Daoy (cell line): ENCODE measurements at places on chromosomes 12 and 14. TPM values are rescaled to one million over a fixed set of nuclear protein-coding genes. Genes with fewer than 3 reads are reported as not detected.

SRRM4 gene
- 0.03 TPM in 1 of 2 replicates, not detected in the other for total RNA-seq

ATN1 gene
- total RNA-seq, result 3.3 and 5.4 TPM in 2 replicates

TMEM253 gene
- not detected in 2 replicates for total RNA-seq

DEPDC4 gene
- total RNA-seq, result 1.1 and 2.4 TPM in 2 replicates

DBX2 gene
- total RNA-seq, result not detected in 2 replicates

SRSF5 gene
- total RNA-seq, result 176 and 249 TPM in 2 replicates

NINJ2 gene
- not detected in 2 replicates for total RNA-seq

MIPOL1 gene
- 16.0 and 28.0 TPM in 2 replicates for total RNA-seq

OR4K2 gene
- not detected in 2 replicates for total RNA-seq

CACNA1C gene
- total RNA-seq, result 0.65 and 1.8 TPM in 2 replicates

PPP2R5C gene
- total RNA-seq, result 124 and 138 TPM in 2 replicates

CBLN3 gene
- total RNA-seq, result not detected in 2 replicates

KRT5 gene
- 0.36 TPM in 1 of 2 replicates, not detected in the other for total RNA-seq

DNAJC22 gene
- total RNA-seq, result 2.4 and 2.7 TPM in 2 replicates

SLC25A21 gene
- 37.0 and 105 TPM in 2 replicates for total RNA-seq

SLC22A17 gene
- total RNA-seq, result 13.8 and 13.9 TPM in 2 replicates

LRCOL1 gene
- not detected in 2 replicates for total RNA-seq

RNFT2 gene
- total RNA-seq, result 4.6 and 11.4 TPM in 2 replicates

TMEM179 gene
- 7.4 and 7.5 TPM in 2 replicates for total RNA-seq

DAO gene
- total RNA-seq, result not detected in 2 replicates
